Left colon (tissue), 2 donors: ENCODE measurements at places on chromosomes 5 and 9.

- no peak for DNase-seq
These were observed 397.6 kb downstream of the RASEF start for GRCh38 chr9:82665324-82665723.

DNA sequence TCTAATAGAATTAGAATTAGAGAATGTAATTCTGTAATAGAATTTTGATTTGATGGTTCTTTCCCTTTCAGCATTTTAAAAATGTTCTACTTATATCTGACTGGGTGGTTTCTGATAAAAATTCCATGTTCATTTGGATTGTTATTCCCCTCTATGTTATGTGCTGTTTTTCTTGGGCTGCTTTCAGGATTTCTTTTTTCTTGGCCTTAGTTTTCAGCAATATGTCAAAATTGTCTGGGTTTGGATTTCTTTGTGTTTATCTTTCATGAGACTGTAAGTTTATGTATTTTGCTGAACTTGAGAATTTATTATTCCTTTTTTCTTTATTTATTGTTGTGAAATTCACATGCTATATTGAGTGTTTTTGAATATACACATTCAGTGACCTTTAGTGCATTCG lies 189.1 kb downstream of the RANBP17 start:
- no peak for DNase-seq

- no peak for DNase-seq
These were observed 2.7 kb upstream of the PURA start for GRCh38 chr5:140111011-140111858.

DNA sequence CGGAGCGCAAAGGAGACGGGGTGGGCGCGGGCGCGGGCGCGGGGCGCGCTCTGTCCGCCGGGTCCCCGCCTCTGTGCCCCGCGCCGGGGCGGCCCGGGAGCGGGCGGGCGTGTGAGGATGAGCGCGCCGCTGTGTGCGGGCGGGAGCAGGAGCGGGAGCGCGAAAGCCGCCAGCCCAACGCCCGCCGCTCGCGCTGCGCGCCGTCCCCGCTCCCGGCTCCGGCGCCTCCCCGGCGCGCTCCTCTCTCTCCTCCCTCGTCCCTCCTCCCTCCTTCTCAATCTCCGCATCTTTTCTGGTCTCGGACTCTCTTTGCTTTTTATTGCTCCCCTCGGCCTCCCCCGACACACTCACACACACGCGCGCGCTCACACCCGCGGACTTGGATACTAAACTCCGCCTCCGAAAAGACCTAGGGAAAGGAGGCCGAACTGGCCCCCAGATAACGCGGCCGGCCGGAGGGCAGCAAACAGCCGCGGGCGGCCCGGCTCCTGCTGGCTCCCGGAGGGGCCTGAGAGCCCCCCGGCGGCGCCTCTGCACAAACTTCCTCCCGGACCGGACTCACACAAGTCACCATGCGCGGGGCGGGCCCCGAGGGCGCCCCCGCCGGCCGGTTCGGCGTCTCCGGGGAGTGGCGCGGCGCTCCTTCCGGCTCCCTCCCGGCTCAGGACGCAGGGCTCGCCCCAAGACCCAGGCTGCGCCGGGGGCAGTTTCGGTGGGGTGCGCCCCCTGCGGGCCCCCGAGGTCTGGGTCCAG lies at the start of gene FIBCD1:
TSS of gene FIBCD1 (minus strand) at position 596 of the 753 bp plus-strand sequence. CDS start 640 bp downstream, outside the sequence.
- peak; percentile 68 for DNase-seq

GRCh38 chr9:127058645-127059021 lies 63.8 kb downstream of the ANGPTL2 start:
- DNase-seq, result no peak

- DNase-seq, result no peak
These were observed 2.4 kb downstream of the CD180 start for GRCh38 chr5:67194166-67194565.

- DNase-seq, result no peak
These were observed 60.3 kb upstream of the DNAH5 start for GRCh38 chr5:14004598-14005394.
